ENCODE measurements at places on chromosomes 5 and 9.
A peak's percentile ranks its signal among the peaks of the same experiment; 100 is the strongest.

DNA sequence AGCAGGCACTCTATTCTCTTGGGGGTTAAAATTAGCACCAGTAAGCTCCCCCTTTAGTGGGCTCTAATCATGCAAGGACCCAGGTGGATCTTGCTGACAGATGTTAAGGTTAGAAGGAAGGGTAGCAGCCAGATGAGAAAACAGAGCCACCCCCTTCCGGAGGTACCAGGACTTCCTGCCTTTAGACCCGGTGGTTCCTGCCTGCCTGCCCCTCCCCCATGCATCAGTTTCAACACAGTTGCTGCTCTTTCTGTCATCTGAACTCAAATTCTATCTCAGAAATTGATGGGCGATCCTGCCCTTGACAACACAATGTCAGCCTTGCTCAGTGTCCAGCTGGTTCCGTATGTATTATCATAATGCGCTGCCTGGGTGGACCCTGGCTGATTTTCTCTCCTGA is 287.3 kb downstream of the EBF1 start:
- DNase-seq: peak; percentile 34

DNA sequence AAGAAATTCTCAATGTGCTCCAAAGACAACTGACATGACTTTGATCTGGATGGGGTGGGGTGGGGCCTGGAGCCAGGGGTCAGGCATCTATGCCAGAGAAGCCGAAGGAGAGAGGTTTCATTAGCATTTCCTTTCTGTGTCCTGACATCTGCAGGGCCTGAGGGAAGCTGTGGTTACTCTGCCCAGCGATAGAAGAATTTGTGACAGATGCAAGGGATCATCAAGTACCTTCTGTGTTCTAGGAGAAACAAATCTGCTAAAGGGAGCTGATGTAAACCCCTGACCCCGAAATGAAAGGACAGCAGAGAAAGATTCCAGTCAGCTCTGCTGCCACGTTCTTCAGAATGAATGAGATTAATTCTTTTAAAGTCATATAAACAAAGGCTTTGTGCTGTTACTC is 335.7 kb downstream of the PRELID2 start:
- no peak for DNase-seq

- DNase-seq: no peak
Observed at GRCh38 chr5:36664766-36665165, 58.4 kb downstream of the SLC1A3 start.

GRCh38 chr9:69834591-69835184 is 14.1 kb downstream of the CFAP95 start:
- DNase-seq: no peak

GRCh38 chr9:89701221-89701798 is 96.5 kb downstream of the GADD45G start:
- DNase-seq: peak; percentile 77

DNA sequence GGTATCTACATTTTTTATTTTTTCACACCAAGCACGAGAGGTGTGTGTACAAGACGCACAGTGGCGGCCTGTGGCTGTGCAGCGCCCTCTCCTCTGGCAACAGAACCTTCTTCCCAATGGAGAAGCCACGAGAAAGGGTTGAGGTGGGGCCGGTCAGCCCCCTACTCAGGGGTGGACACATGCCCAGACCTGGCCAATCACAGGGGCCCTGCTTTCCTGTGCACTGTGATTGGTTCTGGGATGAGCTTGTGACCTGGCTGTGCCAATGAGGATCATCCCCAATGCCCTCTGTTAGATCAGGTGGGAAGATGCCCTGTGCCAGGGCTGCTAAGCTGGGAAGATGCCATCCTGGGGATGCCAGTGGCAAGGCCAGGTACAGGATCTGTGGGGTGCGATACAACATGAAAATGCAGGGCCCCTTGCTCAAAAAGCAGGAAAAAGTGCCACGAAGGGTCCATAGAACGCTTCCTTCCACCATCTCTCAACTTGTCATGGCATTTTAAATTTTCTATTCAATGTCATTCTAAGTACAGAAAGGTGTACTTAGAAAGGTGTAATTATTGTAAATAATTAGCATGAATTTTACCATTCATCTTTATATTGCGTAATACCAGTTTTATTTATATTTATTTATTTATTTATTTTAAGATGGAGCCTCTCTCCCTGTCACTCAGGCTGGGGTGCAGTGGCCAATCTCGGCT is 15.4 kb downstream of the IER5L start:
- no peak for DNase-seq

GRCh38 chr9:83572524-83572923 is 34.3 kb upstream of the FRMD3 start:
- peak; percentile 55 for DNase-seq

GRCh38 chr9:27784847-27785713 is 211.8 kb upstream of the C9orf72 start:
- DNase-seq: peak; percentile 81

GRCh38 chr5:91397791-91398190 is 14.7 kb upstream of the ARRDC3 start:
- DNase-seq: no peak

GRCh38 chr5:33936004-33936380 is 194 bp upstream of the RXFP3 start:
- no peak for DNase-seq

GRCh38 chr5:142063376-142063775 is 45.2 kb upstream of the NDFIP1 start:
- no peak for DNase-seq

- DNase-seq: no peak
Observed at GRCh38 chr9:134589748-134590147, 51.9 kb upstream of the COL5A1 start.

DNA sequence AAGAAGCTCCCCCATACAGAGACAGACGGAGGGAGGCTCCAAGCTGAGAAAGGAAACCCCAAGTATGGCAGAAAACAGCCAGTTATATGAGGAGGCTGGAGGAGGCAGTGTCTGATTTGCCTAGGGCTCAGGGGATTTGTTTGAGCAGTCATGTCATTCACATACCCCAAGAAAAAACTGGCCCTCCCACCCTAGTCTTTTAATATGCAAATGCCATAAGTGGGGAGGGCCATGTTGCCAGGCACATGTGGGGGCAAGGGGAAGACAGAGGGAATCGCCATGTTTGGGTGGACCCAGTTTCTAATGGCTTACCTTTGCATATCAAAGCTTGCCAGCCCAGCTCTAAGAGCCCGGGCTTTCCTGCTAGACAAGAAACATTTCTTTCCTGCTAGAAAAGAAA is 1163.8 kb downstream of the TAF11L14 start:
- DNase-seq: no peak

- no peak for DNase-seq
Observed at GRCh38 chr5:1156754-1157460, 44.5 kb upstream of the SLC6A19 start.

DNA sequence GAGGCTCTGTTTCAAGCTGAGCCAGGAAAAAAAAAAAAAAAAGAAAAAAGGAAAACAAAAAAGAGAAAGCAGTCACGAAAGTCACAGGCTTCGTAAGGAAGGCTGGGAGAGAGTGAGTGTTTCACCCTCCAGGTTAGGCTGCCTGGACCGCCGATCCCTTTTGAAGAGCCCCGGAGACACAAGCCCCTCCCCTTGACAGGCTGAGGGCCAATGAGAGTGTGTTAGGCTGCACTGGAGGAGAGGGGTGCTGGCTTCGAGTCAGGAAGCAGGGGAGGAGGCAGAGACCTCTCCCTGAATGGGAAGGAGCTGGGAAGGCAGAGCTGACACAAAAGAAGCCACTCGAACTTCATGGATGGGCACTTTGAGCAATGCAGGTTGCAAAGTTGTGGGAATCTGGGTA is at the start of gene NMUR2:
Gene NMUR2 (minus strand): TSS at position 135 of the 400 bp plus-strand sequence. CDS start 166 bp downstream, outside the sequence.
- DNase-seq: no peak

DNA sequence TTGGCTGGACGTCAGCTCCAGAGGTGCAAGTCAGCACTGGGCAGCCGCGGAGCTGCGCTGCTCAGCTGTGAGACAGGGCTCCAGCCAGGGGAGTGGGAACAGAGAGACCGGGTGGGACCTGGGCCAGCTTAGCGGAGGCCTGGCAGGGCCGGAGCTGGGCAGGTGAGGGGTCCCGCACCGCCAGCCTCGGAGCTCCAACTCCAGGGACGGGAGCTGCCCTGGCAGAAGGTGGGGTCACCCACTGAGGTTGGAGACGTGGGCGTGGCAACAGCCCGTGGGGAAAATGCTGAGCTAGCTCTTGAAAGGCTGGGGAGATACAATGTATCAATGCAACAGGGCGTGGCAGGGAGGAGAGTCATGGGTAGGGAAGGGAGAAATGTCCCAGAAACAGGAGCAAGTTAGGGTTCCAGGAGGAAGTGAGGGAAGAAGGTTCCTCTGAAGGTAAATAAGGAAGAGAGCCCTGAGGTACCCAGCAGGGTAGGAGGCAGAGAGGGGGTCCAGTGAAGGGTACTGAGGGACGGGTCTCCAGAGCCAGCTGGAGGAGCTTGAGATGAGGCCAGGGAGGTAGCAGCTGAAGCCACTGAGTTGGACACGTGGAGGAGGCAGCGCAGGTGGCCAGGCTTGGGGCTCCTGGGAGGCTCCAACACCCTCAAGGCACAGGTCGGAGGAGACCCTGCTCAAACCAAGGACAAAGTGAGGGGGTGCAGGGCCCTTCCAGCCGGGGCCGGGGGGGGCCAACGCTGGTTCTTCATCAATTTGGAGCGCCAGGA is 736 bp upstream of the NKD2 start:
- DNase-seq: no peak

GRCh38 chr5:116532762-116533525 is 41.7 kb downstream of the SEMA6A start:
- no peak for DNase-seq

GRCh38 chr5:72233835-72234234 is 86.2 kb downstream of the MRPS27 start:
- no peak for DNase-seq

DNA sequence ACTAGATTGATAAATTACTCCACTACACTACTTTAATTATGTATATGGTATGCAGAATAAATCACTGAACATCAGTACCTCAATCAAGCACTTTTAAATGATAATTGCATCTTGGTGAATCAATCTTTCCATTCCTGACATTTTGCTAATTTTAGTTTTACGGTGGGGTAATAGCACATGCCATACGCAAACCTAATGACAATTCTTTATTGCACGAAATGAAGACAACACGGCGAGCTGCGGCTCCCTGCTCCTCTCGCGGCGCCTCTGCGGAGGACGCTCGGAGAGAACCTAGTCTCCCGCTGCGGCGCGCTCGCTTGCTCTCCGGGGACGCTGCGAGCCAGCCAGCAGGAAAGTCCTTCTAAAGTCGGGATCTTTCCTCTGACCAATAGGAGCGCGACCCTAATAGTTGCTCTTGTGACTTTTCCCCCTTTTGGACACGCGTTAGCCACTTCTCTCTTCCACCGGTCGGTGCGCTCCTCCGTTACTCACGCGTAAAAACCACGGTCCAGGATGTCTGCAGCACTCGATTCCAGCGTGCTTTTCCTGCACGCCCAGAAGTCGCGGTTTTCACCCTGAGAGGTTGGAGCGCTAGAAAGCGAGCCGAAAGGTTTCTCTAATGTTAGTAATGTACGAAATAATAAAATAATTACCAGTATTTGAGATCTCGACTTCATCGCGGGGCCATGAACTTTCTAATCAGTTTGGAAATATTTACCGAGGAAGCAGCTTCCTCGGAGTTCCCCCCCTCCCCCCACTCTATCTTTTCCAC is 1.0 kb upstream of the MEF2C start:
- DNase-seq: peak; percentile 58

DNA sequence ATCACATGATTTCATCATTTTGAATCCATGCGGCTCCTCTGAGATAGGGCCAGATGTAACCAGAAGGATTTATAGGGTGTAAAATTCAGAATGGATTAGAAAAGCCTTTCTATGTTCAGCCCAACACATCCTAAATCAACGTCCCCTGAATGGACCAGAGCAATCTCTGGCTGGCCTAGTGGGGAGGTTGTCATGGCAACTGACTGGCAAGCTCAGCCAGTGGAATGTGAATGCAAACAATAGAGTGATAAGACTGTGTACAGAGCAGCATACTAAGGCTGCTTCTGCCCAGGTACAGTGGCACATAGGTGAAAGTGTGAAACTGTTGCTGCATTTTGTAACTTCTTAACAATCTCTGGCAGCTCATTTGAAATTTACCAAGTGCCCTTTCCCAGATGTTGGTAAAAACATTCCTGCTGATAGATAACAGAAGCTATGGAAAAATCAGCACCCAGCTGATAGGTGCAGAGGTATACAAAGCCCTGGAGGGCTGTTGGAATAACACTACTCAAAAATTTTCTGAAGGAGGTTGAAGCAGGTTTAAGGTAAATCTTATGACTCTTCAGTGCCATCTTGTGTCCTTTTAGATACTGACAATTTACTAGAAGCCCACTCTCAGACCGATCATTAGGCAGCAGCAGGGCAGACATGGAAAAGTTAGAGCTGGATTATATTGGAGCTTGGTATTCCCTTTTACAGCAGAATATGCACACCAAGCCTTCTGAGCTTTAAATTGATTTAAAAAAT is 267.2 kb downstream of the RAB3C start:
- DNase-seq: peak; percentile 24

GRCh38 chr5:3121813-3122212 is 370.3 kb upstream of the IRX2 start:
- DNase-seq: no peak

- DNase-seq: no peak
Observed at GRCh38 chr5:168601972-168602371, 22.8 kb upstream of the PANK3 start.

DNA sequence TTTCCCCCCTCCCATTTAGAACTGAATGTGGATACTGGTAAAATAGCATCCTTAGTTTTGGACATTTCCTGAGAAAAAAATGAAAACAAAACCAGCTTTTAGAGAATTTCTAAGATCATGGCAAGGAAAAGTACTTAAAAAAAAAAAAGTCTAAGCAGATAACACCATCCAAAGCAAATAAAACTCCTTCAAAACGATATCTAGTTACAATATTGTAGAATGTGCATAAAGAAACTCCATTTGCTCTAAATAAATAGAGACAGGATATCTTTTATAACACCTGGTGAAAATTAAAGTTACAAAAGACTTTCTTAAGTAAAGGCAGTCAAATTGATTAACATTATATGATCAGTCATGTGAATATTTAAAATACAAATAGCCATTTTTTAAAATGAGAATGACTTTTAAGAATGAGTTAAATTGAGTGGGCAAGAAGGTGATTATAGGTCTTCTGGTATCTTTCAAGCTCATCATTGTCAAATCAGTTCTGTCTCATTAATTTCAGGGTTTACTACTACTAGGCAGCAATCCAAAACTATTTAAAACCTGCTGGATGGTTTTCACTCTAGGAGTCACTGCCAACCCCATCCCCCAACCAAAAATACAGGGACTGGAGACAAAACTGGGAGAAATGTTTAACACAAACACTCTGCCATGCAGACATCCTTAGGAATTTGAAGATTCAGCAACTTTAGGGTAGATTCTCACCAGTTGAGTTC is 382.6 kb downstream of the ADGRV1 start:
- no peak for DNase-seq

DNA sequence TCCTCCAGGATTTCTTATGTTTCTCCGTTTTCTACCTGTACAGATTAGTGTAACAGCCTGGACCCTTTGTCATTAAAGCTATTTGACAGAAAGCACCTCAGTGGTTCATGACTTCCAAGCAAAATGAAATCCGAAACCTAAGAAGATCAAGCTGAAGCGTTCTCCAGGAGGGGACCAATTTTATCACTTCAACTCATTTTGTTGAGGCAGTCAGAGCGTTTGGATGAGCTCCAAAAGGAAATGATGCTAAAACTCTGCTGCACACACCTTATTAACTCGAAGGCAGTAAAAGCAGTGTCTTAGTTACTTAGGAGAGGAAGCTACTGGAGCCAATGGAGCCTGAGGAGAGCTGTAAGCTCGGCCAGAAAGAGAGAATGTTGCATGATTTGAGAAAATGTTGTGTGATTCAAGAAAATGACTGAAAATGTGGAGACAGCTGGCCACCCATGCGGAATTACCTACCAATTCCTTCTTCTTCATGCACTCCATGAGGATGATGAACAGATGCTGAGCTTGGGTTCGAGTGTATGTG is 346.7 kb upstream of the KLF9 start:
- DNase-seq: no peak
